ENCODE measurements at places on chromosomes 2 and 18.

- DNase-seq, result peak; percentile 78
Observed at GRCh38 chr2:25276569-25277465, 64.9 kb downstream of the DNMT3A start.

DNA sequence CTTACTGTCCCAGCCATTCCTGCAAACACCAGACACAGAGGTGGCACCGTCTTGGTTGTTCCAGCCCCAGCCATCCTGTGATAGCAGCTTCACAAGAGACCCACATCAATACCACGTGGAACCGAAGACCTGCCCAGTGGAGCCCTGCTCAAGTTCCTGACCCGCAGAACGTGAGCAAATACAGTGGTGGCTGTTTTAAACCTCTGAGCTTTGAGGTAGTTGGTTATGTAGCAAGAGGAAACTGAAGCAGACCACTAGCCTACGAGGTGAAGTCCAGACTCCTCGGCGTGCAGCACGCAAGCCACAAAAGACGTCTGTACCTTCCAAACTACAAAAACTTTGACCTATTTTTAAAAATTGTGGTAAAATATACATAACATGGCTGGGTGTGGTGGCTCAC is 96.1 kb upstream of the ODC1 start:
- peak; percentile 17 for DNase-seq

GRCh38 chr2:10272464-10272863 is 30.2 kb upstream of the HPCAL1 start:
- DNase-seq, result no peak

DNA sequence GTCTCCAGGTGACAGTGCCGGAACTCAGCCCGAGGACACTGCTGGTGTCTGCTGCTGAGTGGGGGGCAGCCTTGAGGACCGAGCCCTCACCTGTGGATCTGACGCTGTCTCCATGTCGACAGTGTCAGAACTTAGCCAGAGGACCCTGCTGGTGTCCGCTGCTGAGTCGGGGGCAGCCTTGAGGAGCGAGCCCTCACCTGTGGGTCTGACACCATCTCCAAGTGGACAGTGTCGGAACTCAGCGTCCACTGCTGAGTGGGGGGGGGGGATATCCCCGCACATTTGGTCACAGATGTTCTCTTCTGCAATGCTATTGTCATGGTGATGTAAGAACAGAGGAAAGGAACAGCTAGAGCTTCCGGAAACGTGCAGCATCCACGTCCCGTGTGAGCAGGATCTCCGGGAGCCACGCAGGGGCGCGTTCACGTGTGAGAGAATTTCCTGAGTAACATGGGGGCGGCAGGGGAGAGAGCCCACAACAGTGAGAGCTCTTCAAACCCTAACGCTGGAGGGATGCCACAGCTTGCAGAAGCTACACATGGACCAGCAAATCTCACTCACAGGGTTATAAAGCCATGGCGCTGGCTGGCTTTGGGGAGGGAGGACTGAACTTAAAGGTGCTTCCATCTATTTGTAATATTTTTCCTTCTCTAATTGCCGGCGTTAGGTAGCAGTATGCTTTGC is 250.7 kb upstream of the SALL3 start:
- DNase-seq, result no peak

GRCh38 chr2:186853951-186854350 is 5.0 kb upstream of the ZSWIM2 start:
- DNase-seq, result no peak

GRCh38 chr2:227703280-227703732 is 14.5 kb downstream of the SLC19A3 start:
- no peak for DNase-seq

DNA sequence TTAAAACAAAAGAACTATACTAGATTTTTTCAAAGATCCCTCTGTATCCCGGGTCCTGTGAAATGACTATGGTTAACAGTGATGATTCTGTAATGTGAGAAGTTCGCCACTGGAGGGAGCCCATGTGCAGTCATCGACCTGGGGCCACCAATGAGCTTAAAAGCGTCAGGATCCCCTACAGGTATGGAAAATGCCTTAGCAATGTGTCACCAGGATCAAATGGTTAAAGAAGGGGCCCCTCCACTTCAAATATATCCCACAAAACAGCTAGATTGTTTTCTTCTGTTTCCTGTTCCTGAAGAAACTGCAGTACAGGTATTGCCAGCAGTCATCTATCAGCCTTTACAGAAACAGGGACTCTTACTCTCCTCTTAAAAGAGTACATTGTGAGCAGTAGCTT is 15.3 kb downstream of the CHRNA1 start:
- peak; percentile 76 for DNase-seq

DNA sequence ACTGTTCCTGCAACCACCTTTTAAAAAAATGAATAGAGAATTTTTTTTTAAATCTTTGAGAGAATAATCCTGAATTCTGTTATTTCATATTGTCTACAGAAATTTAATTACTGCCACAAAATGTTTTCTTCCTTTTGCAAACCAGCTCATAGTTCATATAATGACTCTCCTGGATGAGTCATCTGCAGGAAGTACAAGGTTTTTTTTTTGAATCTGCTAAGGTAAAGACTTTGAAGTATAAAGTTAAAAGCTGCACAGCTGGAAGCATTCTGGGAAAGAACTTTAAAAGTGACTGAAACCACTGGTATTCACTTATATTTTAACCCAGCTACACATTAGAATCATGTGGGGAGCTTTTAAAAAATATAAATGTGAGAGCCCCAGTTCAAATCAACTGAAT is 25.4 kb downstream of the SESTD1 start:
- peak; percentile 39 for DNase-seq

DNA sequence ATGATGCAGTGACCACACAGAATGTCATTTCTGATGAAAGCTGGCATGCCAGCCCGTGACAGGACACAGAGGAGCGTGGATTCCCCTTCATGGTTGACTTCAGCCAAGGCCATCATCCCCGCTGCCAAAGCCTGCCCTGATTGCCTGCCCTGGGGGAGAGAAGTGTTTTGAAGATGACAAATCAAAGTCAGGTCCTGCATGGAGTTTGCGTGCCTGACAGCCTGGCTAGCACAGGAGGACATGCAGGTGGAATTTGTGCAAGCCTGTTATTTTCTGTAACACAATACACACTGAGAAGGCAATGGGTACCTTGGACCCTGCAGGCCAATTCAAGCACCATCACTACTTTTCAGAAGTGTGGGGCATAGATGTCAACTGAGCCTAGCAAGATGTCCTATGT is 5.4 kb upstream of the IL1R2 start:
- DNase-seq, result no peak

DNA sequence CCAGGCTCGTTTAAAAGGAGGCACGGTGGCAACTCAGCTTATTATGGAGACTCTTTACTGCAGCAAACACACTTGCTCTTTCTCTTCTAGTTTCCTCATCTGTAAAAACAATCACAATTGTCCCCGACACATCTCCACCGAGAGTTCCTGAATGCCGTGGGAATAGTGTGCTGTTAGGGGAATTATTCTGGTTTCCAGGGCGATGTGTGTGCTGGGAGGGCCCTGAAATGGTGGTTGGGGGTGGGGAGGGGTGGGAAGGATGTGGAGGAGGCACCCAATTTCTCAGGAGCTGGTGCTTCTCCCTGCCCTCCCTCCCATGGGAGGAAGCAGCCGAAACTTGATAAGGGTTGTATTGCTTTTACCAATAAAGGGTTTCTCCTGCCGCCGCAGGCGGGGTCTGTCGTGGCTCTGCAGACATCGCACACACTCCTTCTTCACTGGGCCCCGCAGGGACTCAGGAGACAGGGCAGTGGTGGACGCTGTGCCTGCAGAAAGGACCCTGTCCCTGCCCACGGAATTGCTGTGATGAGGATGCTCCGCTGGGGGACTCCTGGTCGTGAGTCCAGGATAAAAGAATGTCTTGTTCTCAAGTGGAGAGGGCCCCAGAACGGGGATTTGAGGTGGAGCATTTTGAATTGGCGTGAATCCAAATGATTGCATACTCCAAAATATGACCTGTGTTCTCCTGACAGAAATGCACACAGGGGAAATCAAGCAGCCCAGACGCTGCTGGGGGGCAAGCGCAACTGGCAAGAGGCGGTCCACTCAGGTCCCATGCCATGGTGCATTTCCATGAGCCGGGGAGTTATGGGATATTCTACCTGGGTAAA is 119.2 kb downstream of the ACKR3 start:
- DNase-seq, result no peak

GRCh38 chr2:109715313-109715805 is 78.7 kb upstream of the RGPD5 start:
- DNase-seq, result no peak

DNA sequence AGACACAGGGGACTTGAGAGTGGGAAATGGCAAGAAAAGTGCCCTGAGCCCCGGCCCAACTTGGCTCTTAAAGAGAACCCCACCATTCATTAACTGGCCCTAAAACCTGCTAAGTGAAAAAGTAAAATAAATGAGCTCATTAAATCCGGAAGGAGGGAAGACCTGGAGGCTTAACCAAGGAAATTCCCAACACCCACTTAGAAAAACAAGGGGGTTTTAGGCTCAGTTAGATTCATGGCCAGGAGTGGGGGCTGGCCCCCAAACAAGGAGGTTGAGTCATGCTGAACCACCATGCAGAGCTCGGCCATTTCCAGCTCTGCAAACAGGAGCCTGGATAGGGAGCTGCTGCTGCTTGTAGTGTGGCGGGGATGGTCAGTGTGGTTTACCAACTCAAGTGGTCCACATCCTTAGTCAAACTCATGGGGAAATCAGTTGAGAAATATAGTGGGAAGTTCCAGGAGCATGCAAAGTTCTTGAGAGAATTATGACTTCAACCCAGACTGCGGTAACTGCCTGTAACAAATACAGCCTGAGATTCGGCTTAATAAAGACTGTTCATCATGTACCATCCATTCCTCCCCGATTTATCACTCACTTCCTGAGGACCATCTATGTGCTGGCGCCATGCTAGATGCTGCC is 39.7 kb upstream of the MRPL19 start:
- DNase-seq, result no peak

DNA sequence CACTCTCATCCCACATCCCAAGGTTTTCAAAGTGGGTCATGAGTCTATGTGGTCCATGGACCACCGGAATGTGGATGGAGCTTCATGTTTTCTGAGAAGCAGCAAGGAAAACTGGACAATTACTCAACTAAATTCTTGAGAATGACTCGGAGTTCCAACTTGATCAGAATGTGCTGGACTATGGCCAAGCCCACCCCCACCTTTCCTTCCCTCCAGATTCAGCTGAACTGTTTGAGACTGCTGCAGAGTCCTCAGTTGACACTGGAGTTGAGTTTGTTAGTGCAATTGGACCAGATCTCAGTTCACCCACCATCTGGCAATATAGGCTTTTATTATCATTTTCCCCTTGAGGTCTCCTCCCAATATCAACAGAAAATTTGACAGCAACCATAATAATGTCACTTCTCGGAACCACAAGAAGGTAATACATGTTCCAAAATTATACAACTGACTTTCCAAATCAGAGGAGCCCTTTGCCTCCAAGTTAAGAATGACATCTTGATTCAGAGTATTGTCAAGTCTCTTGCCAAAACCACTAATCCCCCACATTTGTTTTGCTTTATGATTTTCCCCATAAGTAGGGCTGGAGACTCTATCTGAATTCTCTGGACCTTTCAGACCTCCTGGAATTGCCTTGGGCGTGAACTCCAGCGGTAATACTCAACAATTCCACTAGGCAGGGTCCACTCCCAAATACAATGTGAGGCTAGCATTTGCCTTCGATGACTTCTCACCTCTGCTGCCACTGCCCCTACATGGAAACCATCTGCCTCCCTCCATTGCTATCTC is 8.8 kb downstream of the COL4A4 start:
- no peak for DNase-seq

- DNase-seq, result no peak
Observed at GRCh38 chr2:28232295-28232694, 160.4 kb upstream of the FOSL2 start.

DNA sequence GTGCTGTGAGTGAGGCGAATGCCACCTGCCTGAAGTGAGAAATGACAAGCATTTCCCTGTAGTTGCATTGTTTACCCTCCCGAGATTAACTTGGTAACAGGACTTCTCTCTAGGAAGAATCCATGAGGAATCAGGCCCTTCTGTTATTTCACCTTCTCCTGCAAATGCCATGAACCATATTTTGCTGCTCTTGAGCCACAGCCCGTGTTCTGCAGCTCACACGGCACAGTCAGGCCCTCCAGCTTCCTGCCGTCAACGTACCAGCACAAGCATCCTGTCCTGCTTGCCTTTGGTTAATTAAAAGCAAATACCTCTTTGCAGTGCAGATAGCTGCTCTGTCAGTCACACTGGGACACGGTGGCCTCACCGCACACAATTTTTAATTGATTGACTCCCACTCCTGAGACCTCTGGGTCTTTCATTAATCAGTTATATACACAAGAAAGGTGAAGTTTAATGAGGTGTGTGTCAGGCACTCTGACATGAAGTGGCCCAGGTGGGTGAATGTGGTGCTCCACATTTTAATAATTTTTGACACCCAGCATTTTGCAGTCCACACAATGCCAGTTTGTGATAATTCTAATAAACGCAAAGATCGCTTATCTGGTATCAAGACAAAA is 95.3 kb upstream of the ASB18 start:
- DNase-seq, result no peak

DNA sequence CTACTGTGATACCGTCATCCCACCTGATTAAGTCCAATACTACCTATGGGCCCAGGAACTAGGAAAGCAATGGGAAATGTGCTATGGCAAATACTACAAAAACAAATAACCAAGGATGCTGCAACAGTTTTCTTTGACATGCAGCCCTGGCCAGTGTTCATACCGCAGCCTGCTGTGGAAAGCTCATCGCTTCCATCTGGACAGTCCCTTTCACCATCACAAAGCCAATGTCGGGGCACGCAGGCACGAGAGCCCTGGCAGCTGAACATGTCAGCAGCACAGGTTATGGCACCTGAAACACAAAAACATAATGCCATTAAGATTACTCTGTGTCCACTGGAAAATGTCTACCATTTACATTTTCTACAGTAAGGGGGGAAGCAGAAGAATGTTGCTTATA is 1621.1 kb downstream of the LRP1B start:
- DNase-seq, result no peak

- DNase-seq, result no peak
Observed at GRCh38 chr18:31774477-31774785, 13.8 kb upstream of the SLC25A52 start.

- DNase-seq, result no peak
Observed at GRCh38 chr2:119202610-119203310, 20.9 kb upstream of the STEAP3 start.

- DNase-seq, result no peak
Observed at GRCh38 chr2:2456721-2457120, 125.6 kb upstream of the MYT1L start.

- DNase-seq, result no peak
Observed at GRCh38 chr2:230137902-230138539, 69.3 kb upstream of the SLC16A14 start.

DNA sequence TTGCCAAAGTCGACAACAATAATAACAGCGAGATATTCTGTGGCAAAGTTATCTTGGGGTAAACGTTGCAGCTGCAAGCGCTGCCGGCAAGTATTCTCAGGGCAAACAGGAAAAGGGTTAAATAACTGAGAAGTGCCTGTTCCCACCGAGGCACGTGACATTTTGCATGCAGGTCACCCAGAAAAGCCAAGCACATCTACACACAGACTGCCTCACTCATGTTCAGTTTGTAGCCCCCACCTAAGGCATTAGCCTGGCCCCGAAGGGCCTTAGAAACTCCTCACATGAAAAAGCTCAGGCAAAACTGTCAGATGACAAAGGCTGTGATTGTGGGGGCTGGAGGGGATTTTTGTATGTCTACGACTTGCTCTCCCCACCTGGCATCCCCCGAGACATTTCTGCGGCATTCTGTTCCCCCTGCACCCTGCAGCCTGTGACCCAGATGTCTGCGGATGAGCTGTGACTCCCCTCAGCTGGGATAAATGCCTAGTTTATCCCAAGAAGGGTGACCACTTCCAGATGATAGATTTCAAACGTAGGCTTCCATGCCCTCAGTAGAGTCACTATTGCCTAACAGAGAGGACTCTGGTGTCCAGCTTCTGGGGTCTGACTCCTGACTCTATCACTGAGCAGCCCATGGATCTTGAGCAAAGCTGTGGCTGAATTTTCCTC is 215.2 kb upstream of the SIX2 start:
- DNase-seq, result no peak

All from activated CD4-positive, alpha-beta T cell treated with anti-CD3 and anti-CD28 coated beads, Interleukin-2, Interleukin-4, amounts not matched to agents 100 ng/mL and 50 ng/mL, durations not matched to agents 16 hours and 8 hours (primary cell).